ENCODE measurements at places on chromosomes 6 and 20.

DNA sequence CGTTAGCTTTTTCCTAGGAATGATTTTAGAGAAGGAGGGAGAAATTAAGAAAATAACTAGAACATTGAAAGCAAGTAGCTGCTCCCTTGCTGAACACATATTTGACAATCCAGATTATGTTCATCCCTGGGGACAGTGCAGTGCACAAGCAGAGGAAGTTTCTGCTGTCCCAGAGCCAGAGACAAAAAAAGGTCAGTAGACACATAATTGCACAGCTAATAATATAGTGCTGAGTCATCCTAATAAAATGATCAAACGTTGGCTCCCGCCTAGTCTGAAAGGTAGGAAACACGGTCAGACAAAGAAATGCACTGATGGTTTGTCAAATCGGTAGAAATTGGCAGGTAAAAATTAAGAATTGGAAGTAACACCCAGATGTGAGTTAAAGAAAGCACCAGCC, 21.7 kb upstream of the SSTR4 start:
- no peak for DNase-seq

DNA sequence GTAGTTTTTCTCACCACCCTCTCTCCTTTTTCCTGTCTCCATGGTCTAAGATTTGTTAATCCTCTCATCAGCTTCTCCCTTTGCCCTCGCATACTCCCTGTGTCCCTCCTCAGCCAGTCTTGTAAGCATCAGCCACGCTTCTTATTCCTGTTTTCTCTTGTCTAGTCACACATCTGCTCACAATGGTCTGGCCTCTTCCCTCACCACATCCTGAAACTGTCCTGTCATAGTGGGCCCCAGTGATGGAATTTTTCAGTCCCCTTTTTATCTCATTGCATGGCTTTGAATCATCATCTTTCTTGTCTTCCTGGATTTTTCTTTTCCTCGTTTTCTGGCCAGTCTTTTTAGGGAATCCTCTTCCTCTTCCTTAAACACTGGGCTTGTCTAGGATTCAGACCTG, 57.2 kb downstream of the GFRA4 start:
- no peak for DNase-seq

DNA sequence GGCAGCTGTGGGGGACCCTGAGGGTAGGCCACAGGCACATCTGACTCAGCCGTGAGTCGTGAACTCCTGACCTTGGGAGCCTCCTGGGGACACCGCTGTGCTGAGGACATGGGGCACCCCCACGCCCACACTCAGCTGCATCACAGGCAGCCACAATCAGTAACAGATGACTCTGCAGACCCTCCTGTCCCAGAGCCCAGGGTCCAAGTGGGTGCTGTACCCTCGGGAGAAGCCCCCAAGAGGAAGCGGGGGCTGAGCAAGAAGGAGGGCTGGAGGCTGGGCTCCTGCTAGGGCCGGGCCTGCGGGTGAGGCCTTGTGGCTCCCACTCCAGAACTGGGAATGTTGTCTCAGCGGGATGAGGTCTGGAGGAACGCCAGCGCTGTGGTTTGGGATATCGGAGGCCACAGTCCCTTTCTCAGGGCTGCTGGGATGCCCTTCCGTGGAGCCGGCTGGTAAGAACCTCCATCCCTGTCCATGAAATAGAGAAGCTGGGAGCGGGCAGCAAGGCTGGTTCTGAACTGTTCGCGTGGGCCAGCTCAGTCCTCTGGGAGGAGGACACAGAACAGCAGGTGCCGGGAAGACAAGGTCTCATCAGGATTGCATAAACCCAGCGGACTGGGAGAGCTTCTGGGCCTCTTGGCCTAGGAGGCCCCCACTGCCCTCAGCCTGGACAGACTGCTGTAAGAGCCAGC, 3.1 kb upstream of the LAMA5 start:
- DNase-seq = no peak

GRCh38 chr20:49324306-49324705, 46.4 kb upstream of the ZNFX1 start:
- no peak for DNase-seq

DNA sequence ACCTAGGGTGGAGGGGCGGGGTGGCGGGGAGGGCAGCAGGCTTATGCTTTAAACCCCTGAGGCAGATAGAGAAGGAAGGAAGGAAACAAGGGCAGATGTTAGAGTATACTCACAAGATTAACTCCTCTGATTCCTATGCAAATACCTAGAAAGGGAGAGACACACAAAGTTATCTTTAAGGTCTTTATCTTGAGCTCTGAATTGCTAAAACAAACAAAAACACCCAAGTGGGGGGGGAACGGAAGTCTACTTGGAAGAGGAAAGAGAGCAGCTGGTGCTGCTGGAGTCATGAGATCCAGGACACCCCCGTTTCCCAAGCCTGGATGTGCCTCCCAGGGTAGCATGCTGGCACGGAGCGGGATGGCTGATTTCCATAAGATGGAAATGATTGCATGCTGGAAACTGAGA, 43.4 kb downstream of the PLAGL1 start:
- DNase-seq = no peak

DNA sequence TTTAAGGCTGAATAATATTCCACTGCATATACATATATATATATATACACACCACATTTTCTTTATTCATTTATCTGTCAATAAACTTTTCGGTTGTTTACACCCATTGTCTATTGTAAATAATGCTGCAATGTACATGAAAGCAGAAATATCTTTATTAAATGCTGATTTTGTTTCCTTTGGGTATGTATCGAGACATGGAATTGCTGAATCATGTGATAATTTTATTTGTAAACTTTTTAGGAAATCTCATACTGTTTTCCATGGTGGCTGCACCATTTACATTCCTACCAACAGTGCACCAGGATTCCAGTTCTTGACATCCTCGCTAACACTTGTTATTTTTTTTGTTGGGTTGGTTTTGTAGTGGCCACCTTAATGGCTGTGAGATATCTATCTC, 14.1 kb upstream of the HLA-DOA start:
- DNase-seq = no peak

- no peak for DNase-seq
Observed at GRCh38 chr6:160117137-160117536, 4.5 kb upstream of the SLC22A1 start.

GRCh38 chr20:10557685-10558084, 116.1 kb downstream of the JAG1 start:
- DNase-seq = no peak

DNA sequence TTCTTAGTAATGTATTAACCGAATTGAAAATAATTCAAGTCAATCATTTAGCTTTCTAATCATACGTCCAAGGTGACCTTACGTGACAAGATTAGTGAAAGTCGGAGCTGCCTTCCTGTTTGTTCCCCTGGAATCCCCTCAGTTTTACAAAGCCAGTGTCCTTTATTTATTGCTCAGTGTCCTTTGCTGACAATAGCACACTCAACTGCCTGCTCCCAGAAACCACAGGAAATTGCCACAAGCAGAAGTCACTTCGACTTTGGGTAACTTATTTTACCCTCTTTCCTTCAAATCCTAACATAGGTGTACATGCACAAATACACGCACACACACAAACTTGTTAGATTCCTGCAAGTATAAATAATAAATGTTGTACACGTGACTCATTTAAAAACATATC, 1167.7 kb upstream of the ADGRB3 start:
- DNase-seq = no peak

GRCh38 chr6:16236631-16237199, 1.7 kb upstream of the GMPR start:
- no peak for DNase-seq

All from activated CD4-positive, alpha-beta T cell treated with anti-CD3 and anti-CD28 coated beads for 1 hour (primary cell).